Epithelial cell of alveolus of lung (primary cell): ENCODE measurements at places on chromosomes 1 and 21. TPM values are rescaled to one million over a fixed set of nuclear protein-coding genes. Genes with fewer than 3 reads are reported as not detected.

Gene C1QA
- not detected in 2 replicates for total RNA-seq

Gene KRTAP19-3
- not detected in 2 replicates for total RNA-seq

Gene DPYD
- 11.6 and 44.4 TPM in 2 replicates for total RNA-seq

Gene FCGR2B
- not detected in 2 replicates for total RNA-seq

Gene AUNIP
- total RNA-seq, result 2.7 and 3.2 TPM in 2 replicates

Gene MIER1
- 21.2 and 22.8 TPM in 2 replicates for total RNA-seq

Gene PRELP
- under 0.01 TPM in 2 replicates for total RNA-seq
